ENCODE measurements at places on chromosomes 2 and 18.
A peak's percentile ranks its signal among the peaks of the same experiment; 100 is the strongest.

DNA sequence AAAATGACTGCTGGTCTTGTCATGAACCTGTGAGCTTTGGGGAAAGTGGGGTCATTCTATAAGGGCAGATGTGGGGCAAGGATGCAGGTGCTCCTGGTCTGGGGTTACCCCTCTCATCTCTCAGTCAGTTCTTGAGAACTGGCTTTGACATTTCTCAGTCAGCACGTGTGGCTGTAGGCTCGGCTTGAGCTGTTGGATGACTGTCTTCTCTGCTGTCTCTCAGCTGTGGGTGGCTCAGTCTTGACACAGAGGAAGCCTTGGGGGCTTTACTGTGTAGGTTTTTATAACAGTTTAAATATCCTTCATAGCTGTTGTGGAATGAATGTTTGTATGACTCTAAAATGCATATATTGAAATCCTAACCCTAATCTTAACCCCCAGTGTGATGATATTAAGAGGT lies 296.4 kb upstream of the CELF4 start:
- no peak for DNase-seq

DNA sequence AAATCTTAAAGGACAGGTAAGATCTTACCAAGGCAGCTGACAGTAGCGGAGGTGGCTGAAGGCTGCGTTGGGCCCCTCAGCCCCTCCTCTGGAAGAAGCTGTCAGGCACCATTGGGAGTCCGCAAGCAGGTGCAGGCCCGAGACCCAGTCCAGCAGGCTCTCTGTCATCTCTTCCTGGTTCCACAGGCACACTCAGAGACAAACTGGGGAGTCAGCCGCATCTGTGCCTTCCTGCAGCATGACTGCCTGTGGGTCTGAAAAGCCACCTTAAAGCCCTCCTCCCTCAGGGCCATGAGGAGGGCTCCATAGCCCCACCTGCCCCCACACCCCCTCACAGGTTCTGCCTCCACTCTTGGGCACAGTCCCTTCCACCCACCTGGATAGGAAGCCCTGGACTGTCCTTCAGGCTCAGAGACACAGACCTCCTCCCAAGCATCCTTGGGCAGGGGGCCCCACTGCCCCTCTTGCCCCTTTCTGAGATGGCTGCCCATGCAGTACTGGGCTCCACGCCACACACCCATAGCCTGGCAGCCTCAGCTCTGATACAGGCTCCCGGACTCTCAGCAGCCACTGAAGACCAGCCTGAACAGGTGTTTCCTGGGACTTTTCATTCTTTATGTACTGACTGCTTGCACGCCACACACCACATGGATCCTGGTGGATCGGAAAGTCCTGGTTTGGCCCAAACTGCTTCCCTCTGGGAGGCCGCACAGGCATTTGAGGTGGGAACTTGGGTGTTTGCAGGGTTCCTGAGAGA lies 239.8 kb downstream of the SEPTIN10 start:
- DNase-seq = no peak

DNA sequence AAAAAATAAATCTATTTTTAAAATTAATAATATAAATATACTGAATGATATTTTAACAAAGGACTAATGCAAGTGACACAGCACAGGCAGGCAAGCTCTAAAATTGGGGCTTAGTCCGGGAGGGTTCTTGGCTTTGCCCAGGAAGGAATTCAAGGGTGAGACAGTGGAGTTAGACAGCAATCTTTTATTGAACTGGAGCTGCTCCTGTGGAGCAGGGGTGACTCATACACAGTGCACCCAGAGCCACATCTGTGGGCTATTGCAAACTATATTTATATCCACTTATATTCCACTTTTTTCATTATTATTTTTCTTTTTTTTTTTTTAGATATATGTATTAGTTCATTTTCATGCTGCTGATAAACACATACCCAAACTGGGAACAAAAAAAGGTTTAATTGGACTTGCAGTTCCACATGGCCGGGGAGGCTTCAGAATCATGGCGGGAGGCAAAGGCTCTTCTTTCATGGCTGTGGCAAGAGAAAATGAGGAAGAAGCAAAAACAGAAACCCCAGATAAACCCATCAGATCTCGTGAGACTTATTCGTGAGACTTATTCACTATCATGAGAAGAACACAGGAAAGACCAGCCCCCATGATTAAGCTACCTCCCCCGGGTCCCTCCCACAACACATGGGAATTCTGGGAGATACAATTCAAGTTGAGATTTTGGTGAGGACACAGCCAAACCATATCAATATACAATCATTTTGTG lies 437.1 kb downstream of the BCL11A start:
- no peak for DNase-seq

DNA sequence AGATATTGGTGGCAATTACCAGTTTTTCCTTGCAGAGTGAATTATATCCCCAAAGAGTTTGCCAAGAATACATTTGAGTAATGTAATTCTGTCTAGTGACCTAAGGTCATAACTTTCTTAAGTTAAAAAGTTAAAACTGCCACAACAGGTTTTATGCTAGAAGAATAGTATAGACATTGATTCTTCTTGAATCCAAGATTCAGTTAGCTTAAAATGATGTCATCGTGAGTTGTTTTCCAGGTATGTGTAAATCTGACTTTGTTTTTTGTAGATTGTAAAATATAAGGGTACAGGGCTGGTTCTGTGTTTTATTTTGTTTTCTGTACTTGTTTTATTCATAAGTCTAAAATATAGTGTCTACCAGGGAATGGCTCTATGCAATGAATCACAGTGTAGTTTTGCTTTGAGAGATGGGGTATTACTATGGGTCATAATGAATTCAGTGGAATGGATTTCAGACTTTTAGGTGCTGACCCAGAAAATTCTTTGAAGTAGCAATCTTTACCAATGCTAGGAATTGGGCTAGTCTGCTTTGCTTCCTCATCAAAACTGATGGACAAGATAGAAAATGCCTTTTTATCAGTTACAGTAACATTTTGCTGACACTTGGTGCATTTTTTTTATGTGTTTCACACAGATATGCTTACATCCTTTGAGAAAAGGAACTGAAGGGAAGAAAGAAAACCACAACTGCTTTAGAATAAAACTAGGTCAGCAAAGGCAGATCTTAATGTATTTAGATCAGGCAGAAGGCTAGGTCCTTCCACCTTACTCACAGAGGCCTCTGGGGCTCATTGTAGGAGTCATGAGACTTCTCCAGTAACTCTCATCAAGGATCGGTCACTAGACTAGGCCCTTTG lies 20.8 kb upstream of the MGAT5 start:
- no peak for DNase-seq

DNA sequence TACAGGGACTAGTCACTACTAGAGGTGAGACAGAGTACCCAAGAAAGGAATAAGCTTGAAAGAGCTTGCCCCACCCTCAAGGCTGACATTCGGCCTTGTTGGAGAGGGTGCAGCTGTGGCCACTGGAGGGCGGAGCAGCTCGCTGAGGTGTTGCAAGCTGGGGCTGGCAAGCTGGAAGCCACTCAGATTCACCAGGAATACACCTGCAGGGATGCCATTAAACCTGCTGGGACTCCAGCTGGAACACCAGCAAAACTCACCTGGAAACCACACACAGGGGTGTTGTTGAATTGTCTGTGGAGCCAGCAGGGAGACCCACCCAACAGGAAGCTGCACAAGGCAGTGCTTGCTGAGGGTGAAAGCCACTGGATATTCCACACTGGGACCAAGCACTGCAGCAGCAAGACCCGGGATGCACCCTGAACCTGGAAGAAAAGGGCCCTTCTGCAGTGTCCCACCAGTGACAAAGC lies 26.1 kb downstream of the KCTD18 start:
- peak; percentile 53 for DNase-seq

- DNase-seq = no peak
Observed at GRCh38 chr2:78585871-78586270, 439.6 kb upstream of the REG3G start.

- DNase-seq = no peak
Observed at GRCh38 chr2:158038901-158039300, 62.8 kb upstream of the UPP2 start.

GRCh38 chr2:168731616-168732015 lies 70.8 kb upstream of the NOSTRIN start:
- no peak for DNase-seq

DNA sequence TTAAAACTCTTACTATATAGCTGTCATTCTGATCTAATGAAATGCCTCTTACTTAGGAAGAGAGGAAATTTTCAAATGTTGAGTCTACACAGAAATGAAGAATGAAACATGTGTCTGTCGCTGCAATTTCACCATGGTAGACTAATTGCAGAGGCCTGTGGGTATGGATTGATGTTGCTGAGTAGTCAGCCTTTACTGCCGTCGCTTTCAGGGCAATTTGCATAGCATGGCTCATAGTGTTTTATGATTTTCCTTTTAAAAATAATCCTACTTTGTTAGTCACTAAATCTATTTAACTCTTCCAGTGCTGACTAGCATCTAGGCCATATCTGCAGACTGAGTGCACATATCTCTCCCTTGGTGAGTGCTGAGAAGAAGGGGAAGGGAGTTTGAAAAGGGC lies 819.2 kb downstream of the SATB2 start:
- peak; percentile 15 for DNase-seq

DNA sequence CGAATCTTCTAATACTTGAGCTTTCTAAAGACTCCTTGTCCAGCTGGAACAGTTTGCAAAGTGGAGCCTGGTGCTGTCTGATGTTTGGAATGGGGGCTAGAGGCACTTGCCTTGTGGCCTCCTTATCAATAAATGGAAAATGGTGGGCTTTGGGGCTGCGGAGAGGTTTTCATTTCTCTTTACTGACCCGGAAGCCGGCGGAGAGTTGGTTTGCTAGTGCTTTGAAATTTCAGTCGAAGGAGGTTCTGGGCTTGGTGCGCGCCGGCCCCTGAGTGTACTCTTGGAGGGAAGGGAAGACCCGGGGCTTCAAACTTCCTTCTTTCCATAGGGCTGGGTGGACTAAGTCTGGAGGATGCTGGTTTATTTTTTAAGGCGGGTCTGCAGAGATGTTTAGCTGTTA lies 714 bp downstream of the RPIA start:
- peak; percentile 49 for DNase-seq

GRCh38 chr2:162155093-162155492 lies 3.0 kb upstream of the GCG start:
- no peak for DNase-seq

GRCh38 chr2:119541476-119541875 lies 2.8 kb upstream of the CFAP221 start:
- DNase-seq = no peak

GRCh38 chr2:133265432-133265949 lies 302.8 kb downstream of the NCKAP5 start:
- no peak for DNase-seq

DNA sequence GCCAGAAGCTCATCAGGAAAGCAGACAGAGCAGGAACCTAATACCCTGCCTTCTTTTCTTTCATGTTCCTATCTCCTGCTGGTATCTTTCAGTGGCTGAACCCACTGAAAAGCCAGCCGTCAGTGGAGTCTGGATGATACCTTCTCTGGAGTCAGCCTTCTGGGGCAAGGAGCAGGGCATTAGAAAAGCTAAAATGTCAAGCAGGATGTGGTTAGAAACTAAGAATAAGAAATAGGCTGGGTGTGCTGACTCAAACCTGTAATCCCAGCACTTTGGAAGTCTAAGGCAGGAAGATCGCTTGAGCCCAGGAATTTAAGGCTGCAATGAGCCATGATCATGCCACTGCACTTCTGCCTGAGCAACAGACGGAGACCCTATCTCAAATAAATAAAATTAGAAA lies 642.0 kb upstream of the FSHR start:
- no peak for DNase-seq

DNA sequence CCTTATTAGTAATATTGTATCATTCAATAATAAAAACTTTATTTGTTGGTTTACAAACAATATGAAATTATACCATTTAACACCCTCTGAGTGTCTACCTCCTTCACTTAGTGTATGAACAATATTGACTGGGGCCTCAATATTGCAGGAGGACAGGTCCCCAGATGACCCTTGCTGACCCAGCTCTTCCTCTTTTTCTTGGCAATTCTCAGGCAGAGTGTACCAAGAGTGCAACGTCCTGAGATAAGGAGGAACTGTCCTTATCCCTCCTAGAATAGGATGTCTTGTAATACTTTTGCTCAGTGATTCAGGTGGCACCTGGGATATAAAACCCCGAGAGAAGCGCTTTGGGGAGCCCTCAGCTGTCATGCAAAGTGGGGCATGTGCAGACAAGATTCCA lies 76.8 kb downstream of the PLA2R1 start:
- DNase-seq = no peak

- DNase-seq = no peak
Observed at GRCh38 chr2:137976274-137976673, 12.0 kb downstream of the HNMT start.

DNA sequence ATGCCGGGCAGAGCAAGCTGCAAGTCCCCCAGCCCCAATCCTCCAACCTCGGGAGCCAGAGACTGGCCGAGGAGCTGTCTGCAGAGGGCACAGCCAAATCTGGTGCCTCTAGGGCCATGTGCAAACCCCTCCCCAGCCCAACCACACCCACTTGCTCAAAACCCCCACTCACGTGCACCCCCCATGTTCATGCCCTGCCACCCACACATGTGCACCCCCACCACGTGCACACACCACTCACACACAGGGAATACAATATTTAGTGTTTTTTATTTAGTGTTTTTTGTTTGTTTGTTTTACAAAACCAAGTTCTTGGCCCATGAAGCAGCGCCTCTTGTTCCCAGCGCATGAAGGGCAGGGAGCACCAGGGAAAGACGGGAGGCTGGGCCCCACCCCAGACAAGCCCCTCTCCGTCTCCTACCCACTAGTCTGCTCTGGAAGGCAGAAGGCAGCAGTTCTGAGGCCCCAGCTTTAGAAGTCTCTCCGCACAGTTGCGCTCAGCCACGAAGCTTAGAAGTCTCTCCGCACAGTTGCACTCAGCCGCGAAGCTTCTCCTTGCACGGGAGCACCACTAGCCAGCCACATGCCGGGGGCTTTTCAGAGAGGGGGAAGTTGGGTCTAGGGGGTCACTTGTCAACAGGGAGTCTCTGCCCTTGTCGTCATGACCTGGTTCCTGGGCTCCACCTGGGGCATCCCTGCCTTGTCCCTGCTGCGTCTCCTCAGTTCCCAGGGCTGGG lies 276.1 kb upstream of the HDAC4 start:
- no peak for DNase-seq

DNA sequence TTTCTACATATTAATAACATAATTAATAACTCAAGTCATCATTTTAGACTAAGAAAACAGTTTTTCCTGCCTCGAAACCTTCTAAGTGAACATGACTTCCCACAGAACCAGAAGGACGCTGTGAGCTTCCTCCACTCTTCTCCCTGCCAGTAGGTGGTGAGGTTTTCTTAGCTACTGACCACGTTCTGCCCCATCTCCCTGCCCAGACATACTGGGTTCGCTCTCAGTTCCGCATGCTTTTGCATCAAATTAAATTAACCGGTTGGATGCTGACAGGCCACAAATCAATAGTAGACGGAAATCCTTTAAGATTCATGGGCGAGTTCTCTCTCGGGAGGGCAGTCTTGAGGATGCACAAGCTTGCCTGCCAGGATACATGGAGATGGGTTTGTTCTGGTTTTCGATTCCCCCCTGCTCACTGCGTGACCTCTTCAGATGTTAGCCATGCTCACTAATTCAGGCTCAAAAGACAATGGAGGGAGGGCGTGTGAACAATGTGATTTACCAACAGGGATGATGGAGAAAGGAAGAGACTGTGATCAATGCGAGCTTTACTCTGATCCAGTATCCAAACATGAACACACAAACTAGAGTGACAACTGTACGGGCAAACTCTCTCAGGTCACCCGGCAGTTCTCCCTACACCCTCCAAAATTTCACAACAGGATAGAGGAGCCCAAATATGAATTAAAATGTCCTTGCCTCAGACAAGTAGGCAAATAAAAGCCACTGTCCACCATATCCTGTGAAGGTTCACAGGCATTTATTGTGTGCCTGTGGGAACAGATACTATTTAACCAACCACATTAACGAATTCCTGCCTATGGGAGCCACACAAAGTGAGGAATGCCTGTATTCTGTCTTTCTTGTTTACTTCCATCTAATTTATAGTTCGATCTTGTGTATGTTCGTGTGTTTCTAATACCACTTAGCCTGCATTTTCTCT lies 375.7 kb downstream of the EIPR1 start:
- no peak for DNase-seq
